ENCODE measurements at places on chromosomes 3 and 15. TPM values are rescaled to one million over a fixed set of nuclear protein-coding genes. Genes with fewer than 3 reads are reported as not detected.

- no peak for DNase-seq
Observed at GRCh38 chr15:82021992-82022391, 23.8 kb downstream of the MEX3B start.

The OR5K2 gene
- total RNA-seq, result not detected

The THSD4 gene
- total RNA-seq, result not detected

The EIF2A gene
- total RNA-seq, result 105 TPM

- no peak for DNase-seq
Observed at GRCh38 chr3:177035676-177036075, 161.6 kb downstream of the TBL1XR1 start.

DNA sequence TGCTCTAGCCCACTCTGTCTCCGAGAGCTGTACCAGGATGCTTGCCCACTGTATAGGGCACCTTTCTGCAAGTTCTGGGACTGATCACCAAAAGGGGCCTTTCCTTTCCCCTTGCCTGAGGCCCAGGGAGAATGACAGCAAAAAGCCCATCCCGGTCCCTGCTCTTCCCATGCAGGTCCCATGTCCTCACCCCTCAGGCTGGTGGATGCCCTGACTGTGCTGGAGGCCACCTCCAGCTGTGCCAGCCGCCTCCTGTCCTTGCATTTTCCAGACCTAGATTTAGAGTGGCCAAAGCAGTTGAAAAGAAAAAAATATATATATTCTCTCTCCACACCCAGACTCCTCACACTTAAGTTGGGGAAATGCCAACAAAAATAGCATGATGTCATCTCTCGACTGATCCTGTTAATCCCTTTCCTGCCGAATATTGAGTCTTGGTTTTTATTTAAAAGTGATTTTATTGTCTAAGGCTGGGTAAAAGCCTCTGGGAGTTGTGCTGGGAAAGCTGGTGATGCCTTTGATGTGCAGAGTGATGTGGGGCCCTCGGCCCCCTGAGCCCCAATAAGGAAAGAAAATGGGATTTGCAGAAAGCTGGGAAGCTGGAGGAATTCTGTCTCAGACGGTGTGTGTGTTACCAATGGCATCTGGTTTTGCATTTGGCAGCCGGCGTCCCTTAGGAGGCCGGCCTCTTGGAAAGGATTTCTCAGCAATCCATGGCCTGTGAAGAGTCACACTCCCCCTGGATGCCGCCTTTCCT, 29.3 kb upstream of the TPM1 start:
- DNase-seq, result no peak

The APOD gene
- 0.20 TPM for total RNA-seq

DNA sequence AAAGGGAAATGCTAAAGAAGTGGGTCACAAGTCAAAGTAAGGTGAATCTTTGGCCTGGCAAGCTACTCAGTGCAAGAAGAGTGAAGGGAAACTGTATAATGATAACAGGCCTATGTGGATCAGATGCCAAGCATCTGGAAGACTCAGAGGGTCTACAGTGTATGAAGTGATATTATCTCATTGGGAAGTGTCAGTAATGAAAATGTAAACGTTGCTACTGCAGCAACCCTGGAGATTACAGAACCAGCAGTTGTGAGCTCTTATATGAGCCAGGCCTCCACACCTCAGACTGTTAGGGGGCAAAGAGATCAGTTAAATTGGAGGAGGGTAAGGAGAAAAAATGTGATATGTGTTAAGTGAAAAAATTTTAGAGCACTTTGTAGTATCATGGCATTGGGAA, 195.4 kb upstream of the DPH6 start:
- DNase-seq, result no peak

The CTXN2 gene
- total RNA-seq, result not detected

The LRIG1 gene
- total RNA-seq, result 9.7 TPM

DNA sequence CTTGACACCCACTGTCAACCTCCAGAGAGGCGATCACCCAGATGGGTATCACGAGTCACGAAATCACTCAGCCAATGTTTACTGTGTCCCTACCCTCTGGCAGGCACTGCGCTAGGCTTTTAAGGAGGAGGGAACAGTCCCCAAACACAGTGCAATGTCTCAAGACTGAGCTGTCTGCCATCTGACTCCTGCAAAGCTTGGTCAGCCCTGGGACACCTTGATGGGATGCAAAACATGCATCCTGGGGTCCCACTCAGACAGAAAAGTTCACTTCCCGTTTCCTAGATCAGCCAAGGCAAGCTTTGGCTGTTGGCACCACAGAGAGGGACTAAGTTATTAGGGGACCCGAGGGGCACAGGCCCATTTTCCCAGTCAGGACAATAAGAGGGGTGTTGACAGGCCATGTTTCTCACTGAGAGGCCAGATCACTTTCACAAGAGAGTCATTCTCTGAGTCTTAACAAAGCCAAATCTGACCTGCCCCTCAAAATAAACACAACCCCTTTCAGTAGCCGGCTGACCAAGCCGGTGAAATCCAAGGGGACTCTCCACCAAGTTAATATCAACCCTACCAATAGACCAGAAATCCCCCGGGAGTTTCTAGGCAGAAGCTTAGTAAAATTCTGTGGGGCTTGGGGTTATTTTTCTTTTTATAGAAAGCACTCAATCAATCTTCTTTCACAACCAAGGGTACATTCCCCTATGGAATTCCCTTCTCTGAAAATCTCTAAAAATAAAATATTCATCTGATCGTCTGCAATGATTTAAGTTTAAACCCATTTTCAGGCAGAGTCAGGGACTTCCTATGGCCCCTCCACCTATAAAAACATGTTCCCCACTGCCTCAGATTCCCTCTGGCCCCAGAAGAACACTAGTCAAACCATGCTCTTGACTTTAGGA, 3.5 kb downstream of the RFTN1 start:
- DNase-seq, result peak; percentile 44

GRCh38 chr3:31092748-31093589, 198.5 kb upstream of the GADL1 start:
- DNase-seq, result no peak

- no peak for DNase-seq
Observed at GRCh38 chr15:69386284-69386683, 27.9 kb upstream of the KIF23 start.

DNA sequence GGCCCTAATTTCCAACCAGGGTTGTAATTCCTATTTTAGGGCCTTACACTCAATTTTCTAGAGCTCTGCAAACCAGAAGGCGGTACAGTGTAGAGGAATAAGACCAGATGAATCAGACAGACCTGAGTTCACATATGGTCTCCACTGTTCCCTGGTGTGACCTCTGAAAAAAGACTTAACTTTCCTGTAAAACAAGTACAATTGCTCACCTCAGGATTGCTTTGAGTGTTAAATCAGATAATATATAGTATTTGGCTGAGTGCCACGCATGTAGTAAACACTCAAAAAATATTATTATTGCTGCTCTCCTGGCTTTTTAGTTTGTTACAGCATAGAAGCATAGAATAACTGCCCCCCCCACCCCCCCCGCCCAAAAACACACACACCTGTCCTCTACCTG, 51.0 kb upstream of the STT3B start:
- no peak for DNase-seq

The SLC9C1 gene
- 0.24 TPM for total RNA-seq

DNA sequence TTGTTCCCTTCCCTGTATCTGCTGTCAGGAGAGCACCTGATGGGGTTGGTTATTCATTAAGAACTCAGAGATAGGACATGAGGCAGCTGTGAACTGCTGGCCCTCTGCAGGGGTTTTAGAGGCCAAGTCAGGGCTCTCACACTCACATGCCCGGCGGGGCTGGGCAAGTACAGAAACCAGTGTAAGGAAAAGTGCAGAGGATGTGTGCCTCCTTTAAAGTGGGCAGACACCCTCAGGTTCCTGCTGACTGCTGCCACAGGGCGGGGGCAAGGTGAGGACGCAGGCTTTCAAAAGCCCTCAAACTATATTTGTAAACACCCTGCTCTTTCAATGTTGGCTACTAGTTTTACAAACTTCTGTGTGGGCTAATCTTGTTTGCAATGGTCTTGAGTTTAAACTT, 22.4 kb downstream of the CXCR6 start:
- DNase-seq, result no peak

DNA sequence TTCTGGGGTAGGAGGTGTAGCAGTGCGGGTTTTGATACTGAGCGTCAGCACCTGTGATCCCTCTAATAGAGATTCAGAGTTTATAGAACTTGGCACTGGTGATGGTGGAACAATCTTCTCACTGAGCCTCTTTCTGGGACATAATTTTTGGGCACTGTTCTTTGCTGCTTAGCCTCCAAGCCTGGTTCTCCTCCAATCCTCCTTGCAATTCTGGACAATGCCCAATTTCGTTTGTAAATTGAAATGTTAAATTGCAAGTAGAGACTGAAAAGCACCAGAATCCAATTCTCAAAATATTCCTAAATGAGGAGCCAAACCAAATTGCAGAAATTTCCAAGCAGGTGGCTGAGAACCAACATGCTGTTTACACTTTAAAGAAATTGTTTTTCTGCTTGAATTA, 149.8 kb upstream of the ABI3BP start:
- no peak for DNase-seq

GRCh38 chr3:134066651-134067530, 37.2 kb upstream of the SLCO2A1 start:
- DNase-seq, result no peak

GRCh38 chr15:88872106-88872505, 23.2 kb downstream of the HAPLN3 start:
- DNase-seq, result no peak

The ARF4 gene
- 43.0 TPM for total RNA-seq

GRCh38 chr3:46350262-46350565, 3.7 kb upstream of the CCR2 start:
- no peak for DNase-seq

DNA sequence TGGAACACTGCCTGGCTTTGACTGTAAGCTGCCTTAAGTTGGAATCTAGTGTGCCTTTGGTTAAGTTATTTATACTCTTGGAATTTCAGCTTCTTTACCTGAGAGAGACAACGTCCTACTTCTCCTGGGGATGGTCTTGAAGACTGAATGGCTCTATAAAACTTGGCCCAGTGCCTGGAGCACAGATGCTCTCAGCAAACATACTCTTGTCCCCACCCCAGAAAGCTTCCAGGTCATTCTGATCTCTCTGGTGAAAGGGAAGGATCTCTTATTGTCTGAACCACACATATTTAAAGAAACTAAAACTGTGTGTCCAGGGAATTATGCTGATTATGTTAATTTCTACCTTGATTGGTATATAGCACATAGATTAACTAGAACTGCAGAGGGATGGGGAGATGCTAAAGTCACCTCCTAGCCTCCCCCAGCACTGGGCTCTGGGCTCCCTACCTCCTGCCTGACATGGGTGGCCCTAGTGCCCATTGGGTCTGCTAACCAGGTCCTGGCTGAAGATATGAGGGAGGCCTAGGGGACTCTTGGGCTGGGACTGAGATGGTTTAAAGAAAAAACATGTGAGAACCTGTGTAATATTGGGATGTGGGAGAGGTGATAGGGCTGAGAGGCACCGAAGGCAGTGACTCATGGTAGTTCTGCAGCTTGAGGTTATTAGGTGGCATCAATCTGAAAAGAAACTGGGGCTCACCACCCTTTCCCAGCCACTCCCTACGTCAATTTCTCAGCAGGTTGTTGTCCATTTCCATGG, 171.0 kb downstream of the RPLP1 start:
- DNase-seq, result no peak

DNA sequence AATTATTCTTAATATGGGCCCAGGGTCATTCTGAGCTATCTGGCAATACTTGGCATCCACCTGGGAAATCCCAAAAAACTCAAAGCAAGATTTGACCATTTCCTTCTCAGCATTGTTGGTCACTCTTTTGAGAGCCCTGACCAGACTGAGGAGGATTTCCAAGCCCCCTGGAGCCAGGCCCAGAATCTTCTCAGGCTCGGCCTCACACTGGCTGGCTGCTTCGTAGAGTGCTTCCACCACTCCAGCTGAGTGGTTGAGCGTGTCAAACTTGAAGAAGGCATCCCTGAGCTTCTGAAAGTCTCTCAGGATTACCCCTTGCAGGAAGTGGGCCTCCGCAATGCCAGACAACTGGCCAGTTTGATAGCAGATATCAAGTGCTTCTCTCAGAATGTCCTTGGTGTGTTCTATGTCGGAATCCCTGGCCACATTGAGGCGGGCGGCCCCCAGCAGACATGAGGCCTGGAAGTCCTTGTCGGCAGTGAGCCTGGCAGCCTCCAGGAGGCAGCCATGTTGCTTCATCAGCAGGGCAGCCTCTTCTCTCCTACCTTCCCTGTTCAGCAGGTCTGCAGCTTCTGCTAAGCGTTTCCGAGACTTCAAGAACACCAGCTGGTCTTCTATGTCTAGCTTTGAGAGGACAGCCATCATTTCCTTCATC, 68.9 kb upstream of the DCLK3 start:
- no peak for DNase-seq
